NCI-H69 (cell line): ENCODE measurements at places on chromosomes 12 and 14.
A peak's percentile ranks its signal among the peaks of the same experiment; 100 is the strongest.

DNA sequence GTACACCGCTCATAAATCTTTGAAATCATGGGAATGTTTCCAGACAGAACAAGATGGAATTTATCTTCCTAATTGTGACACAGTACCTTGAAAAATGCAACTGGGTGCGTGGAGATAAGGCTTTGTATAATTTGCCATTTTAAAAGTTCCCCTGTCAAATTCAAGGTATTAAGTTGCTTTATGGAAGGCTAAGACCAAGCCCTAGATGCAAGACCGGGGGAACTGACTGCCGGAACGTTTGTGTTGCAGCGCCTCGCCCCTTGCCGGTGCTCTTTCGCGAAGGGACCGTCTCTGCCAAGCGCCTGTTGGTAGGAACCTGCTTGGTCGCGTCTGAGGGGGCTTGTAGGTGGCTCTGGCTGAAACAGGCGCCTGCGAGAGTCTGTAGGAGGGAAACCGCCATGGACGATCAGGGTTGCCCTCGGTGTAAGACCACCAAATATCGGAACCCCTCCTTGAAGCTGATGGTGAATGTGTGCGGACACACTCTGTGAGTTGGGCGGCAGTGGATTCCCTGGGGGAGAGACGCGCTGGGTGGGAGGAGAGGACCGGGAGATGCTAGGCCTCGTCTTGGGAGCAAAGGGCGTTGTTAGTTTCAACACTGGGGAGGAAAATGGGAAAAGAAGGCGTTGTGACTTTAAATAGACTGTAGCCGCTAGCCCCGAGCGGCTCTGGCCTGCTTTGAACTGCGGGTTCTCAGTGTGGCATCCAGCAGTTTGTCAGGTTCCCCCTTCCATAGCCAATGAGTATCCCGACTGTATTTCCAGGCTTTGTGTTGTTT is at the start of gene MNAT1:
Gene MNAT1 (plus strand): TSS at position 297 of the 778 bp plus-strand sequence. CDS start 102 bp downstream, at position 399.
- peak; percentile 91 for DNase-seq

GRCh38 chr14:101031186-101031585 is 127.7 kb upstream of the RTL1 start:
- DNase-seq, result no peak

- no peak for DNase-seq
Observed at GRCh38 chr14:54309615-54310014, 87.2 kb upstream of the CDKN3 start.

DNA sequence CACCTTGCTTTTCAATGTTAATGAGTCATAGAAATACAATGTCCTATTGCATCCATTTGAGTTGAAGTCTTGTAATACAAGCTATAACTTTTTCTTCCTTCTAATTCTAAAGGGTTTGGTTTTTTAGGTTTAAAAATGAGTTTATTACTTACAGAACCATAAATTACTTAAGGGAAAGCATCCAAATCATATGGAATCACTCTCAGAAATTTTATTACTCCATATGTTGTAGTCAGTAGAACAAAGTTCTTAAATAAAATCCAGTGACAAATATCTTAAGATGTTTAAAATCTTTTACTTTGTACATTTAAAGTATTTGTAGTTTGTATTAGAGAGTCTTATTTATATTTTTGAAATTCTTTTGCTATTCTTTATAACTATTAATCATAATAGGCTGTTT is 253.2 kb downstream of the IPO8 start:
- no peak for DNase-seq

- no peak for DNase-seq
Observed at GRCh38 chr14:43175896-43176295, 1331.2 kb downstream of the FSCB start.

DNA sequence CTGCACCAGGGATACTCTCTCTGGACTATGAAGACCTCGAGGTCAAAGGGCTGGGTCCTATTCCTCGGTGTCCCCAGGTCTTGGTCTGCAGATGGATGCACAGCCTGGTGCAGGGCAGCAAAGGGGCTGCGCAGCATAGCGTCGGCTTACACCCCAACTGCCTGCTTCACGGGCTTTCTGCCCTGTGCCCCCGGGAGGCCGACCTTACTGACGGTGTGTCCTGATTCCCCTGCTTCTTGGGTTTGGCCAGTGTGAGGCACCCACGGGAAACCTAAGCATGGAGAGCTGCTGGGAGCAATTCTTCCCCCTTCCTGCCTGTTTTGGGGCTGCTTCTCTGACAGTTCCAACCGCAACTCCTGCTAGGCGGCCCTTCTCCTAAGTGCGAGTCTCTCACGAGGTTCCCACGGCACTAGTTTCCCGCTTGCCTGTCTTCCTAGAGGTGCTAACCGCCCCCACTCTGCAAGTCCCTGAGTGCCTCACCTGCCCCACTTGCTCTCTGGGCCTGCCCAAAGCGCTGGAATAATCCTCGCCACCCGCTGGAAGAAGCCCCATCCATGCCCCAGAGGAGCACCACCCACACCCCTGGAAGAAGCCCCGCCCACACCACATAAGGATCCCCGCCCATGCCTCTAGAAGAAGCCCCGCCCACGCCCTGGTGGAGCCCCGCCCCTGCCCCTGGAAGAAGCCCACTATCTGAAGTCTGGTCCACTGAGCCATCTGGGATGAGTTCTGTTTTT is 54.0 kb downstream of the PRIMA1 start:
- DNase-seq, result peak; percentile 60

DNA sequence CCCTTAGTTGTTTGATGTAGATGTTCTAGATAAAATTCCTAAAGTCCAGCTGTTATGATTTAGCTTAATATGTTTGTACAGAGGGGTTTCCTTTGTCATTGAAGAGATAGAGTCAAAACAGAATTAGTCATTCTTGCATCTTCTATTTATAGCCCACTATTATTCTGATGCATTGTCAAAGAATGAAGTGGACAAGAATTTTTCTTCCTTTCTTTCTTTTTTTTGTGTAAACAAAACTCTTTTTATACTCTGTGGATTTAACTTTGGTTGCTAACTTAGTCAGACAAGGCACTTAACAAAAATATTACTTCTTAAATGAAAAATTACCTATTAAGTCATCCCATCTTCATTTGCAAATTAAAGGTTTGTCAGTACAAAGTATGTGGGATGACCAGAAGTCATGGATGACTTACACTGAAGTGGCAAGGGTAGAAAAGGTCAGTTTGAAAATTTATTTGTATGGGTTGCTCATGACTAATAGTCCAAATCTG is 215.6 kb upstream of the DDHD1 start:
- DNase-seq, result no peak
